ENCODE measurements at places on chromosomes 7 and 10.

GRCh38 chr7:38142736-38143135, 35.3 kb upstream of the STARD3NL start:
- H3K27me3 ChIP-seq, result no peaks in the 10 kb centered on the region
- H3K4me3 ChIP-seq, result no peak overlapping the region
- H3K36me3 ChIP-seq, result no peaks in the 10 kb centered on the region
- DNase-seq, result no peak

DNA sequence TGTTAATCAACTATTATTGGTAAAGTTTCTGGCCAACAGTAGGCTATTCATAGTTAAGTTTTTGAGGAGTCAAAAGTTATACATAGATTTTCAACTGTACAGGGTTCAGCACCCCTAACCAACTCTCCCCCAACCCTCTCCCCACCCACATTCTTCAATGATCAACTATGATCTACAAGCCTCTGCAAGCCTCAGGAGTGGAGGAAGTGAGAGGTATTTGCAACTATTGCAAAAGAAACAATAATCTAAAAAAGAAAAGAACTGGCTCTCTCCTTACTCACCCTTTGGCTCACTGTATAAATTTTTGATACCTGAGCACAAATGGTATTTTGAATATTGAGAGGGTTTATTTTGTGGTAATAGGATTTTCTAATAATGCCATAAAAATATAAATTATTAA, 179.8 kb downstream of the IPMK start:
- H3K27me3 ChIP-seq, result no peaks in the 10 kb centered on the region
- H3K4me3 ChIP-seq, result no peak overlapping the region
- no peak for DNase-seq
- H3K4me1 ChIP-seq, result no peaks in the 10 kb centered on the region
- no peaks in the 10 kb centered on the region for H3K36me3 ChIP-seq

GRCh38 chr7:1848911-1849311, 178.8 kb downstream of the ELFN1 start:
- no peak overlapping the region for H3K4me3 ChIP-seq
- H3K27me3 ChIP-seq, result no peaks in the 10 kb centered on the region
- no peak for DNase-seq

DNA sequence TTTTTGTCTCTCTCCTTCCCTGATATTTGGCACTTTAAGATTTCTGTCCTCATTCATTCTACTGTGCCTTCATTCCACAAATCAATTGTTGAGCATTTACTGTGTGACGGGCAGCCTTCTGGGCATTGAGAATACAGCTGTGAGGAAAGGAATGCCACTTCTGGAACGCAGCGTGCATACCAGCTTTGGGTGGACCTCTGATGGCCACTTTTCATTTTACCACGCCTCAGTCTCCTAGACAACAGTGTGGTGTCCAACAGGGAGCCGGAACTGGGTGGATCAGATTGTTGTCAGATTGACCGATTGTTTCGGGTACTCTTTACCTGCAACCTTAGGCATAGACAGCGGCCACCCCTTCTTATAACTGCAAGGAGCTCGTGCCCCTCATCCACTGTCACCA, 222.7 kb upstream of the DPP6 start:
- H3K27ac ChIP-seq, result no peak overlapping the region
- no peak overlapping the region for H3K4me3 ChIP-seq
- DNase-seq, result no peak
- H3K36me3 ChIP-seq, result no peaks in the 10 kb centered on the region
- no peaks in the 10 kb centered on the region for H3K4me1 ChIP-seq
- no peaks in the 10 kb centered on the region for H3K27me3 ChIP-seq

DNA sequence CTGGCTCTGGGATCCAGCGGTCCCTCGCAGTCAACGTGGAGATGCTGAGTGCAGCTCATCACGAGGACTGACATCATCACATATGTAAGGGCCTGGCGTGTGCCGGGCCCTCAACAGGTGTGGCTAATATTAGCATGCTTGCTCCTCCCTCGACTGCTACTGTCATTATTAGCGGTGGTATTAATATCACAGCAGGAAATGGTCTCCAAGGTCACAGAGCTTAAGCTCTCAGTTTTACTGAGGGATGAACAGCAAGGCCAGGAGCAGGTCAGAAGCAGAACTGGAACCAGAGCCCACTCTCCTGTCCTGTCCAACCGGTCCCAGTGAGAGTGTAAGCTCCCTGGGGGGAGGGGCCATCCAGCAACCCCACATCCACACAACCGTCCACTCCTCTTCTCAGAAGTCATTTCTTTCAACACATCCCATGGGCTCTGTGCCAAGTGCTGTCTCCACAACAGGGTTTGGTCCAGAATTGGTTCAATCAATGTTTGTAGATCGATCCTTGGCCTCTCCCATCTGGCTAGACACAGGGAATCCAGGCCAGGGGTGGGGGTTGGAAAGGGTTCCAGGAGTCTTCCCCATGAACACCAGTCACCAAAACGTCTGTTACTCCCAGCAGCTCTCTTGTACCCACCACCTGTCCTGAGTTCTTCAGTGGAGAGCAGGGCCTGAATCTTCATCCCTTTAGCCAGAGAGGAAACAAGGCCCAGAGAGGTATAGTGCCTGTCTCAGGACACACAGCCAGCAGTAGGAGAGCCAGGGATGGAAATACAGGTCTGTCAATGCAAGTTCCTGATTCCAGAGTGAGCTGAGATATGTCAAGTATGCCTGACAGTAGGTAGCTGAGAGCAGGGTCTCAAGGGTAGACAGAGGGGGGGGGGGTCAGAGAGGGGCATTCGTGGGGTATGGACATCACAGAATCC, 45.3 kb upstream of the ZMIZ1 start:
- no peaks in the 10 kb centered on the region for H3K36me3 ChIP-seq
- peaks cover 2% of the 10 kb centered on the region for H3K27me3 ChIP-seq
- no peak overlapping the region for H3K27ac ChIP-seq

DNA sequence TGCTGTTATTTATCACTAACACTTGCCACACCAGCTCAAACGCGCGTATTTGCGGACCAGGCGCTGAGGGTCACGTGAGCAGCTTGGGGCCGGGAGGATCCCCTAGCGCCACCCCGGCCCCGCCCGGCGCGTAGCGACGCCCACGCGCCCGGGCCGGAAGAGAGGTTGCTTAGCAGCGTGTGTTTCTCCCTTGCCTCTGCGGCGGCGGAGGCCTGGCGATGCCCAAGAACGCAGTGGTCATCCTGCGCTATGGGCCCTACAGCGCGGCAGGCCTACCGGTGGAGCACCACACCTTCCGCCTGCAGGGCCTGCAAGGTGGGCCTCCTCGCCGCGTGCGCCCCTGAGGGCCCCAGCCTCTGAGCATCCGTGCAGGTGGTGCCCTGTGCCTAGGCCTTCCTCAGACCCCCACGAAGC, at the start of gene C10orf53:
C10orf53 (plus strand) TSS at position 172 of the 414 bp plus-strand sequence; CDS start at position 219, 47 bp downstream.
- H3K36me3 ChIP-seq, result no peaks in the 10 kb centered on the region
- peak within 1 kb of the TSS; percentile 47 for H3K4me3 ChIP-seq
- no peaks in the 10 kb centered on the region for H3K4me1 ChIP-seq

DNA sequence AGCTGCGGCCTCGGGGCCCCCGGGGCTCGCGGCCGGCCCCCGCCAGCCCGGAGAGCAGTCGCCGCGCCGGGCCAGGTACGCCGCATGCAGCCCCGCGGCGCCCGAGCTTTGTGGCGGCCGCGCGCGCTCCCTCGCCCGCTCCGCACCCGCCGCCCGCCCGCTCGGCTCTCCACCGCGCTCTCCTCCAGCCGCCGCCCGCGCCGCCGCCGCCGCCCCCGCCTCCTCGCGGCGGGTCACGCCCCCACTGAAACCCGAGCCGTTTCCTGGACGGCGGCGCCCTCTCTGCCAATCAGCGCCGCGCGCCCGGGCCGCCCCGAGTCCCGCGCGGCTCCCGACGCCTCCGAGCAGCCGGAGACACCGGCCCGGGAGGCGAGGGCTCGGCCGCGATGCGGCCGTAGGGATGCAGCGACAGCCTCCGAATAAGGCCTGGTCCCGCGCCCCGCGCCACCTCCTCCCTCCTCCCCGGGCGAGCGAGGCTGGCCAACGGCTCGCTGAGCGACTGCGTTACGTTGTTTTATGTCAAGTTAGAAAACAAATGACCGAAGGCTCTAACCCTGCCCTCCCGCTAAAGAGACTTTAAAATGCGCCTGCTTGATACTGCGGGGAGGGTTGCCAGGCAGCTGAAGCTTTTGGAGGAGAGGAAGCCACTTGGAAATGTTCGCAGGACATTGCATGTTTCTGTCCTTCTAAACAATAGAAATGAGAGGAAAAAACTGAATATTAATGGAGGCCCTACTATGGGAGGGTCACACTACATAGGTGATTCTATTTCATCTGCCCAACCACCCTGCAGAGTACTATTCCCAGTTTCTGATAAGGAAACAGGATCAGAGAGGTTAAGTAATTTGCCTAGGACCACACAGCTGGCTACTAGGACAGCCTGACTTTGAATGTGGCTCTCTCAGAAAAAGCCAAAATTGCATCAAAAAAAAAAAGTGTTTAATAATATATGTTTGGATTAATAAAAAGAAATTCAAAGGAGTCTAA, at the start of gene FGFR2:
FGFR2 (minus strand) TSS at position 182 of the 987 bp plus-strand sequence. CDS start 4,627 bp downstream, outside the sequence.
- peaks cover 55% of the 10 kb centered on the region for H3K27me3 ChIP-seq
- H3K4me1 ChIP-seq, result peaks cover 15% of the 10 kb centered on the region
- no peak within 1 kb of the TSS for H3K27ac ChIP-seq
- peak within 1 kb of the TSS; percentile 54 for H3K4me3 ChIP-seq

GRCh38 chr7:121330053-121330833, 1.4 kb downstream of the WNT16 start:
- H3K27me3 ChIP-seq, result peaks cover 22% of the 10 kb centered on the region
- H3K4me1 ChIP-seq, result peaks cover 11% of the 10 kb centered on the region
- H3K4me3 ChIP-seq, result peak overlapping the region; percentile 71
- H3K36me3 ChIP-seq, result no peaks in the 10 kb centered on the region
- H3K27ac ChIP-seq, result no peak overlapping the region

DNA sequence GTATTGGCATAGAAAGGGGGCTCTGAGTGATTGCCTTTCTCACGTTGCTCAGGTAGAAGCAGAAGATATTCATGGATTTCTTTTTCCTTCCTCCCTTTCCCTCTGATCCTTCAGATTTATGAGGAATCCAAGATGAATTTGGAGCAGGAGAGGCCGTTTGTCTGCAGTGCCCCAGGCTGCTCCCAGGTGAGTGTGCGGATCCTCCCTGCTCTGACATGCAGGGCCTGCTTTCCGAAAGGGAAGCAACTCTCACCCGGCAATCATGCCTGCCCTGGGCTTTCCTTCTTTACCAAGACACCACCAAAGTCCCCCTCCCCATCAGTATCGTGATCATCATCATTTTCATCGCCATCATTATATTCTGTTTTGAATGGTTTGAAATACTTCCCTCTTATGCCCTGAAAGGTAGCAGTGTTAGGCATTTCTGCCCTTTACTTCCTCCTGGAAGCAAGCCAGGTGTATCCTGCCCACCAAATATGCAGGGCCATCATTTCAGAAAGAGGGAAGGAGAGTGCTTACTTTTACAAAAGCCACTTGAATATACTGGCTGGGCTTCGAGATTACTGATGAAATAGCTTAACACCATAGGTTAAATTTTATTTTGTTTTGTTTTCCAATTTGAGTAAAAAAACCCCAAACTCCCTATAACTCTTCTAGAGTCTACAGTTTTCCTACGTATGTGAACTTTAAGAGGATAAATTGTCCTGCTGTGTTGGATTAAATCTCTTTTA, 75.9 kb downstream of the CREB5 start:
- no peak overlapping the region for H3K4me3 ChIP-seq
- H3K36me3 ChIP-seq, result no peaks in the 10 kb centered on the region
- H3K27me3 ChIP-seq, result no peaks in the 10 kb centered on the region
- H3K27ac ChIP-seq, result no peak overlapping the region
- peaks cover 18% of the 10 kb centered on the region for H3K4me1 ChIP-seq

GRCh38 chr7:125122173-125122572, 192.5 kb upstream of the POT1 start:
- DNase-seq, result no peak
- no peak overlapping the region for H3K4me3 ChIP-seq
- no peaks in the 10 kb centered on the region for H3K27me3 ChIP-seq

DNA sequence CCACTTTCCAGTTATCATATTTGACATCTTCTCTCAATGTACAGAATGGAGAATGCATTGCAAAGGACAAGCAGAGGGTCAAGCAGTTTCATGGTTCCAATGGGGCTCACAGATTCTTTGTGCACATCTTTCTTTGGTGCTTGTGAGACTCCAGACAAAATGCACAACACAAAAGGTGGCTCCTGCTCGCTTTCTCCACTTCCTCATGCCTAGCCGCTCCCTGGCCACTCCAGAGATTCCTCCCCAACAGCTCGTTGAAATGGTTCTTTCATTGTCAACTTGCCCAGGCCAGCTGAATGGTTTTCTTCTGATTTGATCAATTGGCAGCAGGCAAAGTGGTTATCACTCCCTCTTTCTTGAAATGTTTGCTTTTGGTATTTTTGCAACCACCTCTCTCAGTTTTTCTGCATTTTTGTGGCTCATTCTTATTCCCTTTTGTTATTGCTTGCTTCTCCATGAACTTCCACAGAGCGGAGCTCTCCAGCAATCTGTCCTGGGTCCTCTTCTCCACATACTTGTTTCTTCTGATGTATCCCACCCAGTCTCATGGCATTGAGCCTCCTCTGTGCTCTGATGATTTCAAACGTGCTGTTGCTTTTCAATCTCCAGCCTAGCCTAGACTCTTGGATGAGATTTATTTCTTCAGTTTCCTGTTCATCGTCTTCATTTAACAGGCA, 507.8 kb upstream of the MKI67 start:
- H3K4me1 ChIP-seq, result no peaks in the 10 kb centered on the region
- no peak overlapping the region for H3K27ac ChIP-seq
- no peaks in the 10 kb centered on the region for H3K27me3 ChIP-seq
- no peaks in the 10 kb centered on the region for H3K36me3 ChIP-seq
- peak; percentile 16 for DNase-seq

- H3K36me3 ChIP-seq, result no peaks in the 10 kb centered on the region
- peaks cover 15% of the 10 kb centered on the region for H3K4me1 ChIP-seq
- no peaks in the 10 kb centered on the region for H3K27me3 ChIP-seq
- no peak overlapping the region for H3K27ac ChIP-seq
- no peak for DNase-seq
Observed at GRCh38 chr10:48389272-48389671, 82.8 kb downstream of the MAPK8 start.

DNA sequence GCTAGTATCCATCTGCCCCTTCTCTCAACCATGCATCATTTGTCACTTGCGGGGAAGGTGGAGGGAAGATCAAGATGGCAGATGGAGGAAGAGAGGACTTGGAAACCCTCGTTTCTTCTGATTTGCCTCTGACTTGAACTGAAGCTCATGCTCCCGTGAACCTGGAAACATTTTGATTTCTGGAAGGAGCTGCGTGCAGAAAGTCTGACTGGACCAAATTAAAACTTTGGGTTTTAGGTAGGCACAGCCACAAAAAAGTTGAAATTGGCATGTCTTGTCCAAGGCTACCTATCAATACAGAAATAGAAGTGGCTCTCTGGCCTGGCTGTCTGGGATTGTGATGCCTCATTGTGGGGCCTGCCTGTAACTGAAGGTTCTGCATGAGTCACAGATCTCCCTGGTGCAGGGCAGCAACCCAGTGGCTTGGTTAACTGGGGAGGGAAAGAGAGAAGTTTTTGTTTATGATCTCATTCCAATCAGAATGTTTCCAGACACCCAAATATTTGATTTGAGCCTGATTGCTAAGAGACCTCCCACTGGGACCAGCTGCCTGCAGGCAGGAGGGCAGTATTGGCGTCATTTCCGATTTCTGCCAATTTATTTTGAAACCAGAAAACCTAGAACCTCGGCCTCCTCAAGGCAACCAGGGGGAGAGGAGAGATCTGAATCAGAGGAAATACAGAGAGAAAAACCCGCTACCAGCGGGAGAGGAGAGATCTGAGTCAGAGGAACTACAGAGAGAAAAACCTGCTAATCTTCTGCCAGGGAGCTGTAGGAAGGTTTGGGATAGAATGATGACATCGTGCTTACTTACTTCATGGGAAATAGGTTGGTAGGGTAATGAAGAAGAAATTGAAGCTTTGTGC, 363.6 kb downstream of the ANKRD30A start:
- H3K4me3 ChIP-seq, result no peak overlapping the region
- no peaks in the 10 kb centered on the region for H3K4me1 ChIP-seq
- no peaks in the 10 kb centered on the region for H3K27me3 ChIP-seq
- DNase-seq, result no peak
- H3K36me3 ChIP-seq, result no peaks in the 10 kb centered on the region

Data from astrocyte (in vitro differentiated cells and primary cell).